ENCODE measurements at places on chromosomes 7 and 10.

GRCh38 chr7:81140775-81141174 lies 221.9 kb upstream of the SEMA3C start:
- DNase-seq, result no peak

DNA sequence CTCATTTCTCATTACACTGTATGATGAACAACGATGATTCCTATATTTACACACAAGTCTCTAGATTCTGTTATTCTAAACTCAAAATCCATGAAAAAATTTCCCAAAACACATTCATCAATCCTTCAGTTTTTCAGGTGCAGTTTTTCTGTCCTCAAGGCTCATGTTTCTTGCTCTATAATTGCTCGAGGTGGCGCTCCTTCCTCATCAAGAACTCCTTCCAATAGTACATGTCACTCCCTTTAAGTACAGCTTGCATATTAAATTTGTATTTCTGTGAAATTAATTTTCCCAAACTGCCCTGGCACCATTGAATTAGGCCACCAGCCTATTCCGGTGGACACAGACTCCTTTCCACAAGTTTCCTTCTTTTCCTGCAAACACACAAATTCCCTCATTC lies 188.7 kb upstream of the MINDY3 start:
- no peak for DNase-seq

DNA sequence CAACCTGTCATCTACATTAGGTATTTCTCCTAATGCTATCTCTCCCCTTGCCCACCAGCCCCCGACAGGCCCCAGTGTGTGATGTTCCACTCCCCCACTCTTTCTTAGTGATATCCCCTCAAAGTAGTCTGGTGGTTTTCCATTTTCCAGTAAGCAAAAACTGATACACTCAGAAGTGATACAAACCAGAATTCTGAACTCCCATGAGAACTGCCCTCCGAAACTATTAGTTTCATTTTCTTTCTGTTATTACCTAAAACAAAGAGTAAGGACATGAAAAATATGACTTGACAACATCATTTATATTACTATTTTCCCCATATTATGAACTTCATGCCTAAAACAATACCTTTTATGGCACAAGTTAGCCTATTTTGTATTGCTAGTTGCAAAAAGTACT lies 175.0 kb downstream of the OTUD1 start:
- no peak for DNase-seq

DNA sequence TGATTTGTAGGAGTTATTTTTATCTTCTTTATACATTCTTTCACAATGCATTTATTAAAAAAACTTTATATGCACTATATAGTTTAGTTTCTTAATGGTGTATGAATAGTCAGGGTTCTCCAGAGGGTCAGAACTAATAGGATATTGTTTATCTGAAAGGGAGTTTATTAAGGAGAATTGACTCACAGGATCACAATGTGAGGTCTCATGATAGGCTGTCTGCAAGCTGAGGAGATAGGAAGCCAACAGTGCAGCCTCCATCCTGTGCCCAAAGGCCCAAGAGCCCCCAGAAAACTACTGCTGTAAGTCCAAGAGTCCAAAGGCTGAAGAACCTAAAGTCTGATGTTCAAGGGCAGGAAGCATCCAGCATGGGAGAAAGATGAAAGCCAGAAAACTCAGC lies 192.8 kb upstream of the AHR start:
- DNase-seq, result no peak

- DNase-seq, result no peak
Measured at GRCh38 chr10:91713461-91714072, 80.7 kb upstream of the PPP1R3C start.

DNA sequence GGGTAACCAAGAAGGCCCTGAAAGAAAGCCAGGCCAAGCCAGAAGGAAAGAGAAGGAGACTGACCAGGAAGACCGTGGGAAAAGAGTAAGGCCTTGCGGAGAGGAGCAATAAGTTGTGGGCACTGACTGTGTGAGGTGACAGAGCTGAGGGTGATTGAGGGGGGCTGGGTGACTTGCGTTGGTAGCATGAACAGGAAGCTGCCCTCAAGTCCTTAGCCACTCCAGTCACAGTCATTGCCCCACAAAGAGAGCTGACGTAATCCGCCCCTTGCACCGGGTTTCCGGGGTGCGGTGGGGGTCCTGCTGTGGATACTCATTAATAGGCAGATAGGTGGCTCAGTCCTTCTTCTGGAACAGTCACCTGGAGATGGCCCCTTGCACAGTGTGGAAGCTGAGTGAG lies 16.1 kb upstream of the DMBT1 start:
- DNase-seq, result no peak

DNA sequence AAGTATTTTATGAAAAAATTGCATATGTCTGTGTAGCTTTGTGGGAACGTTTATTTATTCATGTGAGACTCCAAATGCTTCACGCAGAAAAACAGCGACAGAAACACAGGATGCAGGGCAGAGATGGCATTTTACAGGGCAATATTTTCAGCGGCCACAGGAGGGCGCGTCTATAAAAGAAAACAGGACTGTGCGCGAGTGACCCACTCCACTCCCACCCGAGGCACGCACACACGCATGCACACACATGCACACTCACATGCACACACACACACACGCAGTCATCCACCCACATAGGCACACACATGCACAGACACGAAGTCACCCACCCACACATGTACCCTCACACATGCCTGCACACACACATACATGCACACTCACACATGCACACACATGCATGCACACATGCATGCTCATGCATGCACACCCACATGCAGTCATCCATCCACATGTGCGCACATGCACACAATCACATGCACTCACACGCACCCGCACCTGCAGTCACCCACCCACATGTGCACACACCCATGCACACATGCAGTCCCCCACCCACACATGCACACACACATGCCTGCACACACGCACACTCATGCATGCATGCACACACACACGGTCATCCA lies 96.3 kb downstream of the DNAJB6 start:
- no peak for DNase-seq

DNA sequence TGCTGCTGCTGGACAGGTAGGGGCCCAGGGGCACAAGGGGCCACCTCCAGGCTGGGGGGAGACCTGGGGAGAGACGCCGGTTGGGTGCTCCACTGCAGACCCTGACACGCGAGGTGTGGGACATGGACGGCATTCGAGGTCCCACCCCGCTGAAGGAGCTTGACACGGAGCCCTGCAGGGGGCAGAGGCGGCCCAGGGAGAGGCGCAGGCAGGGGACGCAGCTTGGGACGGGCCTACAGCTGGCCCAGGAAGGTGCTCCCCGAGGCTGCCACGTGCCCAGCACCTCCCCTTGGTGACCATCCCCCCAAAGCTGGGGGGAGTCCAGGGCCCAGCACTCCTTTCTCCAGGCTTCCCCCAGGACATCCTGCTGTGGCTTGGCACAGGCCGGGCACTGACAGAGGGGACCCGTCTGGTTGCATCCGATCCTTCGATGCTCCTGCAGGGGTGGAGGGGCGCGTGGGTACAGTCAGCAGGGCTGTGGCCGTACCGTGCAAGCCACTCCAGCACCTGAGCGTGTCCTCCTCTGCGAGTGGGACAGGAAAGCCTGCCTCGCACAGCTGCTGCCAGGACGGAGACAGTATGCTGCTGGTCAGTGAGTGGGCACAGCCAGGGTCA lies 174.4 kb downstream of the ELFN1 start:
- no peak for DNase-seq

DNA sequence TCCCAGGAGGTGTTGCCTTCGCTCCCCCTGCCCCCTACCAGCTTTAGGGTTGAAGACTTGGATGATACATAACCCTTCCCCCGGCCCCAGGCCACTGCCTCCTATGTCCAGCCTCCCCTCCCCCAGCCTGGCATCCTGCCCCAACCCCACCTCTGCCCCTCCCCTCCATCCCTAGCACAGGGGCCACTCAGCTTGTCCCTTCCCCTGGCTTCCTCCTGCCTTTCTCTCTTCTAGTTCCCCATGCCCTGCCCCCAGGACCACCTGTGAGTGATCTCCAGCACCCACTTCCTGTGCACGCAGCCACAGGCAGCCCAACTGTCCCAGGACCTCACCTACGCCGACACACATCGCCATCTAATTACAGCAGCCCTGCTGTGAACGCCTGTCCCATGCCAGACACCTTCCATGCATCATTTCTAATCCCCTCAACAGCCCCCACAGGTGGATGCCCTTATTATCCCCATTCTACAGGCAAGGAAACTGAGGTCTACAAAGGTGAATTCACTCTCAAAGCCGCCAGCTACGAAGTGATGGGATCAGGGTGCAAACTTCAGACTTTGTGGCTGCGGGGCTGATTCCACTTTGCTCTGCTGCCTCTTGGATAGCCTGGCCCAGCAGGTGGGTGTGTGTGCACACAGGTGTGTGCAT lies 82.4 kb upstream of the CHST15 start:
- no peak for DNase-seq

DNA sequence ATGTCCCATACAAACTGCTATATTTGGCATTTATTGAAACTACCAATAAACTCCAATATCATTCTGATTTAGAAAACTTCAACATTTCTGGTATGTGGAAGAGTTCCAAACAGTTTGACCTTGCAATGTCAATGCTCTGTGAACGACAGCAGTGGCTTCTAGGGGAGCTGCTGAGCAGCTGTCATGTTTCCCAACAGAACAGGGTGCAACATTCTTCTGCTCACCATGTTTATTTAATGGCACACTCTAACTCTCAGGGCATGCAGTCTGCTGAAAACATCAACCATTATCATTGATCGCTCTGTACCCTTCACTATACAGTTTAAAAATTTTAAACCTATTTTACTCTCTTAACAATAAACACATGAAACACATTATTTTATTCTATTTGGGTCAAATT lies 25.9 kb downstream of the LMOD2 start:
- DNase-seq, result no peak

DNA sequence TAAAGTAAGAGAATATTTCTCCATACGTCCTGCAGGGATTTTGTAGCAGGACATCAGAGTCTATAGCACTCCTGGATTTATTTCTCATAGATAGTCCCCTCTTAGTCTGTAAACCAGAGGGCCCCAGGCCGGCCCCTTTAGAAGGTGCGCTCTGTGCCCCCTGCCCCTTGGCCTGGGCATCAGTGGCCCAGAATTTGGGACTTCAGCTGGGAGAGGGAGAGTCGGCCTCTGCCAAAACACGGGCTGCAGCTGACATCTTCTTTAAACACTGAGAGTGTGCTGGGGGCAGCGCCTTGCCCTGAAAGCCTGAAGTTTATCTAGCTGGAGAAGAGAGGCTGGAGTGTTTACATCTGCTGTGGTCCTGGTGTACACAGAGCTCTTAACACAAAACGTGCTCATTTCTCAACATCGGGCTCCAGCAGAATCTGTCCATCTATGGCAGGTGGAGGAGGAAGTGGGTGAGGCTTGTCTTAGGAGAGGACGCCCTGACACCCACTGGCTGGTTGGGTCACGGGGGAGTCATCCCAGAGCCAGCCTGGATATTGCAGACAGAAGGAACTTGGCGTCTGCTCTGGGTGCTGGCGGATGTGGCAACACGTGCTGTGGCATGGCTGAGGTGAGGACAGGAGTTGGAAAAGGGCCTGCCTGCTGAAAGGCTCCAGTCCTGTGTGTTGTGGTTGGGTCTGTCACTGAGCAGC lies 5.0 kb upstream of the TACR2 start:
- no peak for DNase-seq

DNA sequence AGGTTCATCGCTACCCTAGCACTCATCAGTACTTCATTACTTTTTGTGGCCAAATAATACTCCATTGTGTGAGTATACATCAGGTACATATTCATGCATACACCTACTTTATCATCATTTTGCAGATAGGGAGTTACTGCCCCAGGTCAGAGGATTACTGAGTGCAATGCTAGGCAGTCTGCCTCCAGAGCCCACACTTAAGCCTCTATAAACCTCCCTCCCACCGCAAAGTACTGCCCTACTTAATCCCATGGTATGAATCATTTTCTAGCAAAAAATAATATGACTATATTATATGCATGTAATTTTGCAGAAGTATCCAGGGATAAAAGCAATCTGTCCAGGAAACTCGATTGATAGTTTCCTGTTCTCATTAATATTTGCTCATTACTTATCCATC lies 194.3 kb downstream of the GRID1 start:
- DNase-seq, result no peak

DNA sequence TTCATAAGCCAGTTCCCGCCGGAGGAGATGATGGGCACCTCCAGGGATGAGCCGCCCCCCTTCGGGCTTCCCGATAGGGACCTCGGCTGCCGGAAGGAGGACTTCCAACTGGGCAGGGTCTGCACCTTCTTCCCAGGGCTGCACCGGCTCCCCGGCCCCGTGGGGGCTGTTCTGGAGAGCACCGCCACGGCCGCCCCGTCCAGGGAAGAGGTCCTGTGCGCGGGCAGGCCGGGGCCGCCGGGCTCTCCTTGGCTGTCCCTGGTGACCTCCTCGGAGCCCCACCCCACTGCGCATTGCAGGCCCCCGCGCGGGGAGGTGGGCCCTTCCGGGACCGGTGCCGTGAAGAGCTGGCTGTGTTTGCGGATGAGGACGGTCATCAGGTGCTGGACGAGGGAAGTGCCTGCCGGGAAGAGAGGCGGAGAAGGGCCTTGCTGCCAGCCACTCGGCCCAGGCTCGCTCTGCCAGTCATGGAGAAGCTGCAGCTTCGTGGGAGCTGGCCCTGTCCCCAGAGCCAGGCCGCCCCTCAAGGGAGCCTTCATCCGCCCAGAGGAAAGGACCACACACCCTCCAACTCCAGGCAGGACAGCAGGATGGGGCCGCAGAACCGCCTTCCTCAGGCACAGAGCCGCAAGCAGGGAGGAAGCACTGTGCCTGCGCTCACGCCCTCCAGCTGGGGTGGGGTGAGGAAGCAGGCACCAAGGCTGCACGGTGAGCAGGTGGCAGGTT lies 144.4 kb downstream of the MAPK8 start:
- no peak for DNase-seq

- no peak for DNase-seq
Measured at GRCh38 chr7:136030867-136031318, 53.7 kb upstream of the MTPN start.

DNA sequence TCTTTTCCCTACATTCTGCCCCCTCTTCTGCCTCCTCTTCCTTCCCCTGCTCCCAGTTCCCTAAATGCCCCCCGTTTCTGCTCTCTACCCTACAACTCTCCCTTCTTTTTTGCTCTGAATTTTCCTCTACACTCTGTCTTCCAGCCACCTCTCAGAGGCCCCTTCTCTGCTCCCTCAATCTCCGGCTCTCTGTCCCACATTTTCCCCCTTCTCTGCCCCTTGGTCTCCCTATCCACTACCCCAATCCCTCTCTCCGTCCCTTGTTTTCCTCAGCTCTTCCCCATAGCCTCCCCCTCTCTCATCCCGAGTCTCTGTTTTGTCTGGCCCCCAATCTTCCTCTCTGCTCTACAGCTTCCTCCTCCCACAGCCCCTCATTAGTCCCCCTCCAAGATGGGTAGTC lies 3.3 kb downstream of the ALOX5 start:
- no peak for DNase-seq

All from SIG-M5 (cell line).